ENCODE measurements at places on chromosomes 4 and X.

- no peak for DNase-seq
These were observed 370.7 kb downstream of the GRIA2 start for GRCh38 chr4:157591245-157591644.

- peak; percentile 63 for DNase-seq
These were observed 649.6 kb upstream of the DIPK2B start for GRCh38 chrX:45850197-45850774.

GRCh38 chr4:102625232-102625930, 124.2 kb downstream of the NFKB1 start:
- no peak for DNase-seq

DNA sequence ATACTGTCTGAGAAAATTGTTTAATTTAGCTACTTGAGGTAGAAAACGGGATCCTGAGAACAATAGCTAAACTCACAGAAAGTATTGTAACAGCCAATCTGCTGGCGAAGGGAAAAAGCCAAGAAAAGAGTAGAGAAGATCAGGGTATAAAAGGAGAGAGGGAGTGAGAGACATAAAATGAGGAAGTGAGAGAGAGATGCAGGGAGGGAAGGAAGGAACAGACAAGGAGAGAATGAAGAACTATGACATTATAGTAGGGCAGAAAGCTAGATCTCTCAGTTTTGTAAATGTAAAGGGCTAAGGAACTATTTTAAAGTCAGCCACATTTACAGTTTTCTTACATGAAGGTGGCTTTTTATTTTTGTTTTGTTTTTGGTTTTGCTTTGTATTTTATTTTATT, 1.6 kb upstream of the GIMD1 start:
- DNase-seq: no peak

GRCh38 chrX:24153796-24154189, 4.3 kb downstream of the ZFX start:
- DNase-seq: no peak
